ENCODE measurements at places on chromosomes 16 and 17.
A peak's percentile ranks its signal among the peaks of the same experiment; 100 is the strongest.

DNA sequence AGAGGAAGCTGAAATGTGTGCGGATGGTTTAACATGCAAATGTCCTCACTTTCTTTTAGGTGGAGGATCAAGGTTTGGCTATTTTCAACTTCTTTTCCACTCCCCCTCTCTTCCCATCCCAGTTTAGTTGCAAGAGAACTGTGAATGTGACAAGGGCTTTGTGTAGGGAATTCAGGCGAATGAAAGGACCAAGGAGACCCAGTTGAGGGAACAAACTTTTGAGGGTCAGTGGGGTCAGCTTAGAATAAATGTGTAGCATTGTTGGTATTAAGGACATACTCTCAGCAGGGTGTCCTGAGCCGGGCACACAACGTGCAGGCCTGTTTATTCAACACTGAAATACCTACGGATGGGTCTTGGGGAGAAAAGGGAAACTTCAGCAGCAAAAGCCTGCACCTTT lies 346.0 kb downstream of the PMP22 start:
- no peak for DNase-seq

DNA sequence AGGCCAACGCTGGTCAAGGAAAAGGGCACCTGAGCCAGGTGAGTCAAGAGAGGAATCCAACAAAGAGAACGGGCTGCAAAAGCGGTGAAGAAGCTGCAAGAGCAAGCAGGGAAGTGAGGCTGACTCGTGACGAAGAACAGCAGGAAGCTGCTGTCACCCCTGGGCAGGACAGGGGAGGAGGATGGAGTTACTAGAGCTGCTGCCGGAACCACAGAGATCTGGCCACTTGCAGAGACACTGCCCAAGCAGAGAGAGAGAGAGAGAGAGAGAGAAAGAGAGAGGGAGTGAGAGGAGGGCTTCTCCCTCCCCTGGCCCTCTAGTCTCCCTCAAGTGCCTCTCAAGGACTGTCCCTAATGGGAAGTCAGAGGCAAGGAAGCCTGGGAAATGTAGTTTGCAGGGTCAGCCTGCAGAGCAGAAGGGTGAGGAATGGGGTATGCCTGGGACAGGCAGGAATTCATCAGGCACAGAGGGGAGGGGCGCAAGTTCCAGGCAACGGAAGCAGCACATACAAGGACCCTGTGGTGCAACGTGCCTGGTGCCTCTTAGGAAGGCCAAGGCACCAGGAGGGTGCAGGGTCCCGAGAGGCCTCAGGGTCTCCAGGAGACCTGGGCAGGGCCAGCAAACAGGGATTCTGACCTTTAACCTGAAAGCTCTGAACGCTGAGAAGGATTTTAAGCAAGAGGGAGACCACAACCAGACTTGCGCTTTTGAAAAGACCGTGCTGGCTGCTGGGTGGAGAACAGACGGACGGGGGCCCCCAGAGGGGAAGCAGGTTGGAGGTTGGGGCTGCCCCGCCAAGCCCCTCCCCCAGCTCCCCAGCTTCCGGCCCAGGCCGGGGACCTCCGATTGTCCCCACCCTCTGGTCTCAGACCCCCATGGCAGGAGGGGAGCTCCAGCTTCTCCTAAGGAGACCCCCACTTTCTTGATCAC lies 45.8 kb upstream of the CIBAR2 start:
- DNase-seq = no peak

- no peak for DNase-seq
These were observed 85.2 kb downstream of the KSR1 start for GRCh38 chr17:27541301-27542023.

- peak; percentile 69 for DNase-seq
These were observed 613 bp downstream of the ECI1 start for GRCh38 chr16:2250652-2251295.

GRCh38 chr16:24834459-24835335 lies 11.1 kb upstream of the SLC5A11 start:
- DNase-seq = peak; percentile 8

DNA sequence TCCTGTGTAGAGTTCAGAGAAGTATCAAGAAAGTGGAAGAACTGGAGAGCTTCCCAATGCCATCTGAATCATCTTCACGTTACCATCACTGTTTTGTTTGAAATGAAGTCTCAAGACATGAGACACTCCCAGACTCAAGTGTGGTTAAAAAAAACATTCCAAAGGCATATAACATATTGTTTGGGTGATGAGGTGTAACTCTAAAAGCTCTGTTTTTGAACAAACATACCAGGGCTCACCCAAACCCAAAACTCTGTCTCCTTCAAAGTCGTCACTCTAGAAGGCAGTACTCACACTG lies 6.3 kb upstream of the ZCCHC14 start:
- no peak for DNase-seq

Data from MM.1S (cell line).